ENCODE measurements at places on chromosomes 6 and 20. TPM values are rescaled to one million over a fixed set of nuclear protein-coding genes. Genes with fewer than 3 reads are reported as not detected.
A peak's percentile ranks its signal among the peaks of the same experiment; 100 is the strongest.

DNA sequence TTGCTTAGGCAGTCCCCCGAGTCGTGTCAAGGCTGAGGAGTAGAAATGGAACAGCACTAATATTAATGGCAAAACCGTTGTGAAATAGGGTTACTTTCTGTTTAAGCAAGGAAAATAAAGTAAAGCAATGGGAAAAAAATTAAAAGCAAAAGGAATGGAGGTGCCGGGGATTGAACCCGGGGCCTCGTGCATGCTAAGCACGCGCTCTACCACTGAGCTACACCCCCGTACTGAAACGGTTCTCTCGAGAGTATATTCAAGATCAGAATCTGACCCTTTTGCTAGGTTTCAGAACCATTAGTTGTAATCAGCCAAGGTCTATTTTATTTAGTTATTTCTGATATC, 85.5 kb downstream of the TRIM27 start:
- DNase-seq = peak; percentile 46

DNA sequence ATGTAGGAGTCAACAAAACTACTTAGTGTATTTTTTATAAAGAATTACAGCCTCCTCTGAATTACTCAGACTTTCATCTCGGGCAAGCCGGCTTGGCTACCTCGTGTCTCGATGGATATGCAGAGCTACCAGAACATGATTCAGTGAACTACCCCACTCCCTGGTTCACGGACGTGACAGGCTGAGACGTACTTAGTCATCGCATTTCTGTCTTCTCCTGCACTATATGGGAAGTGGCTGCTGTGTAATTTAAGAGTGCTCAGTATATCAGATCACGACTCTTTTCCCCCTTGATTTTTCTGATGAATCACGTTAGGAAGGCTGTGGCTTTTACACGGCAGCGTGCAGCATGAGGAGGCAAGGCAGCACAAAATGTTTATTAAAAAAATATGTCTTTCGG, 302.7 kb upstream of the ZFP64 start:
- no peak for DNase-seq

GRCh38 chr6:107822176-107823046, 1.7 kb downstream of the SCML4 start:
- DNase-seq = no peak

DNA sequence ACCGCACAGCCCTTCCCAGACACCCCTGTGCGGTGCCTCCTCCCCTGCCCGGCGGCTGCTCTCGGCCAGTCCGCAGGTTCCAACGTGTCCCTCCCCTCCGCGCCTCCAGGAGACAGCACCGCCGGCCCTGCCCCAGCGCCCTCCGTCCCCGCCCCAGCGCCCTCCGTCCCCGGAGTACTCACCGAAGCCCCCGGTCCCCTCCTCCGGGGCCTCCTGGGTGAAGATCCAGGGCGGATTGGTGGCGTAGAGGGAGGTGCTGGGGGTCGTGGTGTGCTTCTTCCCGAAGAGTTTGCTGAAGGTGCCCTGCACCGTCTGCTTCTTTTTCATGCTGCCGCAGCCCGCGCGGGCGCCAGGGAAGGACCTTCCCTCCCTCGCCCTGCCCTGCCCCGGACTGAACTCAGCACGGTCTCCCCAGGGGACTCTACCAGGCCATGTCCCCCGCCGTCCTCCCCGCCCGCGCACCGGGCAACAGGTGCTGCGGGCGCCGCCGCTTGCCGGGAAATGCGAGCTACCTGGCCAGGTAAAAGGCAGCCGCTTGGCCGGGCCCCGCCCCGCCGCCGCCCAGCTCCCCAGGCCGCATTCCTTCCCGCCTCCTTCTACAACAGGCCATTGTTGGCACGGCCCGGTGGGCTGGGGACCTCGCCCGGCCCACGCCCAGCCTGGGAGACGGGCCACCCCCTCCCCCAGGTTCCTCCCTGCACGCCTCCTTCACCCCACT, at the start of gene C6orf132:
TSS of gene C6orf132 (minus strand) at position 503 of the 718 bp plus-strand sequence. CDS start at position 327, 176 bp downstream.
- peak; percentile 60 for DNase-seq

- DNase-seq = no peak
These were observed 94.9 kb downstream of the L3MBTL3 start for GRCh38 chr6:130113201-130113710.

- DNase-seq = peak; percentile 31
These were observed 18.4 kb downstream of the SLC22A23 start for GRCh38 chr6:3438190-3439167.

GRCh38 chr6:48750861-48751260, 639.9 kb upstream of the PTCHD4 start:
- DNase-seq = no peak

GRCh38 chr6:166530211-166531095, 56.0 kb downstream of the RAMACL start:
- no peak for DNase-seq

DNA sequence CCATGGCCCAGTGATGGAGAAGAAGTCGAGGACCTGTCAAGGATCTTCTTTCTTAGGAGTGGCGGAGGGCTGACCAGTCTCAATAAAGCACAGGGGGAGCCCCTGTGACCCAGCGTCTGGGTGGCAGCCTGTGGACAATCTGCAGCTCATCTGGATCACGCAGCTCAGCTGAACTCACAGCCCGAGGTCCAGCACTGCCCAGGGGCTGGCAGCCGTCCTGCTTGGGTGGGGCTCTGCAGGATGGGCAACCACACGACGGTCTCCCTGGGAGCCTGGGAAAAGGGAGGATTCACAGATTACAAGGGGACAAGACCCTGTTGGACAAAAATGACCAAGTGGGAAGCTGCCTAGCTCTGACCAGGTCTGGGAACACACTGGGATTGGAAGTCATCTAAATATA, 110.8 kb downstream of the MYLK4 start:
- DNase-seq = no peak

DNA sequence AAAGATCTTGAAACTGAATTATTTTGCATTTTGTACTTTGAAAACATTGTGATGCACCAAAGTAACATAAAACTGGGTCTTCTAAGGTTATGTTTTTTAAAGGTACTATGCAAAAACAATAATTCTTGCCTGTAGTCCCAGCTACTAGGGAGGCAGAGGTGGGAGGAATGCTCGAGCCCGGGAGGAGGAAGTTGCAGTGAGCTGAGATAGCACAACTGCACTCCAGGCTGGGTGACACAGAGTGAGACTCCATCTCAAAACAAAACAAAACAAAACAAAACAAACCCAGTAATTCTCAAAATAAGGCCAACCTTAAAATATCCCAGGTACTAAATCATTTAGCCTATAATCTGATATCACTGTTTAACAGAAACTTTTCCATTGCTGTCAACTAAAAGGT, 269.6 kb downstream of the KHDC1L start:
- DNase-seq = no peak

- no peak for DNase-seq
These were observed 232.3 kb upstream of the FKBP1C start for GRCh38 chr6:62978920-62979319.

- no peak for DNase-seq
These were observed 46.0 kb downstream of the MAPK14 start for GRCh38 chr6:36073587-36073986.

- no peak for DNase-seq
These were observed 192.5 kb downstream of the PTPRK start for GRCh38 chr6:128327890-128328289.

- no peak for DNase-seq
These were observed 1.1 kb downstream of the EDN1 start for GRCh38 chr6:12291071-12291838.

DNA sequence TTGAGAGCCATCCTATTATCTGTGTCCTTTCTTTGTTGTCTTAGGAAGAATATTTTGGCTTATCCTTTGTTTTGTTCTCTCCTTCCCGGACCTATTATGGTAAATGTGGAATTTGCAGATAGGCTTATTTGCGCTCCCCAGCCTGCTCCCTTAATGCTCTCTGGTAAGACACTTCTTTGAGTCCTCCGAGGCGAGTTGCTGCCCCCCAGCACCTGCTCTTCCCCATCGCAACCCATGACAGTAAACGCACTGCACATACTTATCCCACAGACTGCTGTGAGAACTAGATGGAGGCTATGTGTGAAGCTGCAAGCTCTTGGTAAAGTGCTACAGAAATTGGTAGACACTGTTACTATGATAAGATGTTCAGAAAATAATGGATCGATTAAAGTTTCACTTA, 47.0 kb upstream of the ESR1 start:
- no peak for DNase-seq

- DNase-seq = no peak
These were observed 226.6 kb upstream of the MOCS1 start for GRCh38 chr6:40160826-40161225.

DNA sequence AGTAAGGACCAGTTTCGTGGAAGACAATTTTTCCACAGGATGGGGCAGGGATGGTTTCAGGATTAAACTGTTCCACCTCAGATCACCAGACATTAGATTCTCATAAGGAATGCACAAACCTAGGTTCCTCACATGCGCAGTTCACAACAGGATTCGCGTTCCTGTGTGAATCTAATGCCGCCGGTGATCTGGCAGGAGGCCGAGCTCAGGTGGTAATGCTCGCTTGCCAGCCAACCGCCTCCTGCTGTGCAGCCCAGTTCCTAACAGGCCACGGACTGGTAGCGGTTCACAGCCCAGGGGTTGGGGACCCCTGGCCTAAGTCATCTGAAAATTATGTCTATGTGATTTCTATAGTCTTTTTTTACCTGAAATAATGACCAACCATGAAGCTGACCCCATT, 217.5 kb downstream of the TMEM200A start:
- no peak for DNase-seq

DNA sequence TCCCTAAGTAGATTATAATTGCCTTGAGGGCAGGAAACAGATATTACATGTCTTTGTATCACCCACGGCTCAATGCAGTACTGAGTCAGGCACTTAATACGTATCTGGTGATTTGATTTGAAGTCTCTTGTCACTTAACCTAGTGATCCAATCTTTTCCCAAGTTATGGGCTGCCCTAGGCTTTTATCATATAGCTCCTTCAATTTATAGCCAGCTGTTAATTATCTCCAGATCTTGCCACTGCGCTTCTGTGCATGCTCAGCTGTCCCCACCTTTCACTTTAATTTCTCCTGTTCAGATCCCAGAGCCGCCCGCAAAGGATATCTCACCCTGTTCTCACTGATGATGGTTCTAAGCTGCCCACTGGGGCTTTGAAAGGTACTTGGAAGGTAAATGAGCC, 41.9 kb downstream of the SNHG17 start:
- no peak for DNase-seq

GRCh38 chr20:16526433-16527380, 46.5 kb downstream of the KIF16B start:
- no peak for DNase-seq

DNA sequence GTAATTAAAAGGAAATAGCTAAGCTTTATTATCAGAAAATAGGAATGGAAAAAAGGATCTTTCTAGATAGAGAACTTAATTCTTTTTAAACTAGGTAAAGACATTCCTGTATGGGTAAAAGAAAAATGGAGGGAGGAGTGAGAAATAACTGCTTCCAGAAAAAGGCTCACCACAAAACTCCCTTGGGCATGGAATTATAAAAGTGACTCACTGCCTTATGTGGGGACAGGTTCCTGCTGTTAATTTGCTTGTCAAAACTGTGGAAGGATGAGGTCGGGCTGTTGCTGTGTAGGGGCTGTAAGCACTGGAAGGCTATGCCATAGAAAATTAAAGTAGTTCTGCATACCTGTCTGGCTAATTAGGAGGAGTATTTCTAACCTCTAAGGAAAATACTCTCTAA, 158.7 kb downstream of the UBE3D start:
- no peak for DNase-seq

DNA sequence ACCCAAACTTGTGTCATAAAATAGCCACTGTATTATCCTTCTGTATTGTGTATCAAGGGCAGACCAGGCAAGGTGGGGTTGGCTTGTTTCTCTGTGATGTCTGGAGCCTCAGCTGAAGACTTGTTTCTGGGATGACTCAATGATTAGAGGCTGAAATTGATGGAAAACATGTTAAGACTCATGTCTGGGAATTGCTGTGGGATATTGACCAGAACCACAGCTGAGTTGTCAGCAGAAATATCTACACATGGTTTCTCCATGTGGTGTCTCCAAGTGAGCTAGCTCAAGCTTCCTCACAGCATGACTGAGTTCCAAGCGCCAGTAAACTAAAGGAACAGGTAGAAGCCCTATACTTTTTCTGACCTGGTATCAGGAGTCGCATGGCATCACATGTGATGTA, 128.5 kb upstream of the SYNDIG1 start:
- DNase-seq = no peak

DNA sequence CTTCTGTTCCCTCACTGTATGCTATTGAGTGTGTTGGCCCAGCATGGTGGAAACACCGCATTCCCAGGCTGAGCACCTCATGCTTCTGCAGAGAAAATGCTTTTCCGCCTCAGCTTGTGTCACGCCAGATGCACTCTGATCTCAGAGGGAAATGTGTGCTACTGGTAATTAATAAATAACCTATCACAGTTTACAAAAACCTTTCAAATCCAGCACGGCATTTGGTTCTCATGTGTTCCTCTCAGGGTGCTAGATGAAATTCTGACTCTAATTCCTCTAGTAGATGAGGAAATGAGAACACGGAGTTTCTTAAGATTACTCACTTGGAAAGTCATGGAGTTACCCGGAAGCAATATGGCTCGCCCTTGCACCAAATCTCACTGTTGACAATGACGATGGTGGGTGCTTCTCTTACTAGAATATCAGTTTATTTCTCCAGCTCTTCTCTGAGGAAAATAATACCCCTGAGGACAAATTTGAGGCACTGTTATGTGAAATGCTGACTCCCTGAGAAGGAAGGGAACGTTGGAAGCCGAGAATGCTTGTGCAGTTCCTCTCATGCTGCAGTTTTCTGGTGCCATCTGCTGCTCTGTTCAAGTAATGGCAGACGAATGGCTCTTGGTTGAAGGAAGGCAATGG, 116.6 kb downstream of the RNF144B start:
- no peak for DNase-seq

GRCh38 chr6:324729-325125, 32.4 kb downstream of the DUSP22 start:
- no peak for DNase-seq

DNA sequence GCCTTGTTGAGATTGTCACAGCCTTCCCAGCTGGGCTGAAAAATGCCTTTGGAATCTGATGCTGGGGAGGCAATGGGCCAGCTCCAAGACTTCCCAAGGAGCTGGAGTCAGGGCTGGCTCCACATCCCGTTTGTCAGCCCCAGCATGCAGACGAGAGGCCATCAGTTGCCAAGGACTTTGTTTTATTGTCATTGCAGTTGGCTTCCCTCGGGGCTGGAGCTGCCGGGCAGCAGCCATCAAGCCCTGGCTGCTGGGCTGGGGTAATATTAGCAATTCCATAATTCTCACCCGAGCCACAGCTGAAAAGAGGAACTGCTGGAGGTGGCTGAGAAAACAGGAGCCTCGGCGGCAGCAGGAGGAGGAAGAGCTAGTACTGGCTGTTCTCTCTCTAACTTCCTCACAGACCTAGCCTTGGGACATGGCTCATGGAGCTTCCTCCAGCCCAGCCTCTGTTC, 182.5 kb downstream of the CDC5L start:
- peak; percentile 64 for DNase-seq

Gene TMC2
- total RNA-seq = 0.10 TPM

Gene WFDC10B
- total RNA-seq = not detected

Gene CRYBG1
- total RNA-seq = 2.0 TPM

Gene FABP7
- total RNA-seq = not detected

Gene BPIFB4
- not detected for total RNA-seq

Gene ARMH2
- not detected for total RNA-seq

Gene MACROD2
- total RNA-seq = 3.5 TPM

Gene RARS2
- total RNA-seq = 19.2 TPM

Gene RFX6
- not detected for total RNA-seq

Gene HLA-DQB2
- 3.3 TPM for total RNA-seq

Gene COL19A1
- 1.4 TPM for total RNA-seq

Gene HLA-DRB5
- total RNA-seq = 19.5 TPM

Gene IL20RA
- total RNA-seq = 7.2 TPM

Gene TLDC2
- not detected for total RNA-seq

Gene CARMIL1
- 4.7 TPM for total RNA-seq

Gene CALHM6
- total RNA-seq = 1.2 TPM

Gene HNF4A
- total RNA-seq = not detected
